ENCODE measurements at places on chromosomes 7 and 10.

- no peaks in the 10 kb centered on the region for H3K27me3 ChIP-seq
- H3K4me3 ChIP-seq = no peak overlapping the region
- no peak overlapping the region for H3K27ac ChIP-seq
These were observed 67.9 kb upstream of the PRKCQ start for GRCh38 chr10:6647811-6648526.

GRCh38 chr10:79221110-79222051 is 125.9 kb upstream of the PPIF start:
- H3K4me3 ChIP-seq = no peak overlapping the region
- DNase-seq = no peak
- H3K27me3 ChIP-seq = no peaks in the 10 kb centered on the region
- H3K4me1 ChIP-seq = no peaks in the 10 kb centered on the region

- DNase-seq = no peak
- no peaks in the 10 kb centered on the region for H3K27me3 ChIP-seq
- no peaks in the 10 kb centered on the region for H3K4me1 ChIP-seq
- H3K36me3 ChIP-seq = peaks cover 11% of the 10 kb centered on the region
- no peak overlapping the region for H3K4me3 ChIP-seq
These were observed 19.9 kb upstream of the CCNY start for GRCh38 chr10:35316218-35316967.

GRCh38 chr7:40793132-40793531 is 658.3 kb downstream of the SUGCT start:
- H3K4me1 ChIP-seq = no peaks in the 10 kb centered on the region
- H3K36me3 ChIP-seq = no peaks in the 10 kb centered on the region
- DNase-seq = no peak
- no peak overlapping the region for H3K4me3 ChIP-seq
- H3K27me3 ChIP-seq = no peaks in the 10 kb centered on the region

- peaks cover 14% of the 10 kb centered on the region for H3K4me1 ChIP-seq
- no peak overlapping the region for H3K27ac ChIP-seq
- H3K36me3 ChIP-seq = peaks cover 4% of the 10 kb centered on the region
These were observed 195.6 kb downstream of the SKAP2 start for GRCh38 chr7:26668821-26669220.

GRCh38 chr10:113272511-113272910 is 280.3 kb upstream of the HABP2 start:
- no peaks in the 10 kb centered on the region for H3K27me3 ChIP-seq
- no peak overlapping the region for H3K4me3 ChIP-seq
- H3K27ac ChIP-seq = peak overlapping the region; percentile 86
- peaks cover 50% of the 10 kb centered on the region for H3K4me1 ChIP-seq
- DNase-seq = no peak

DNA sequence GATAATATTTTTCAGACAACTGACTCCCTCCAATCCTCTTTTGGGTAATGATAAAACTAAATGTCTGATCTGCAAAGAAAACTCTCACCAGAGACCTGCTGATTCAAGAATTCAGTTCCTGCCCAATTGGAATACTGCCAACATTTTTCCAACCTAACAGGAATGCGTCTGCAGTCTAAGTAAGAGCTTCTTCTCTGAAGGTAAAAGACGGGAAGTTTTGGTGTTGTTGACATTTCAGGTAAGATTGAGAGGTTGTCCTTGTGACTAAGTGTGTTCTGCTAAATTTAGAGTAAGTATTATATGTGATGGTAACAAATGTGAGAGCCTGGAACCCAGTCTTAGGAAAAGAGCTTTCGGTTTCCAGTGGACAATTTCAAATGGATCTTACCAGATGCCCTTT is 17.6 kb downstream of the IFIT5 start:
- H3K27ac ChIP-seq = no peak overlapping the region
- no peak for DNase-seq
- no peaks in the 10 kb centered on the region for H3K27me3 ChIP-seq
- H3K4me3 ChIP-seq = no peak overlapping the region

DNA sequence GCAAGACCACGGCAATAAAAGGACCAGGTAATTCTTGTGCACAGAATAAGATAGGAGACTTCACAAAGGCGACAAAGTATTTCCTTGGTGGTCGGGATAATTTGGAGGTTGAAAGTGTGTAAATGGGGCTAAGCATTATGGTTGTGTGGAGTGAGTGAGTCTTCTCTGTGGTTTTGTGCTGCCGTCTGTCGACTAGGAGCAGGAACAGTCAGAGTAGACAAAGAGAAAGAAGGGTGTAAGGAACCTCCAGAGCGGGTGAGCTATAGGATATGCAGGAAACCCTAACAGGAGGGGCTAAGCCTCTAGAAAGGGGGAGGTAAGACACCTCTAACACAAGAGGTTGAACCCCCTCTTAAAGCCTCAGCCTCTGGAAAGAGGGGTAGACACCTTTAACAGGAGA is 201.6 kb downstream of the SH2D4B start:
- H3K27me3 ChIP-seq = no peaks in the 10 kb centered on the region
- H3K4me3 ChIP-seq = no peak overlapping the region
- DNase-seq = no peak
- no peak overlapping the region for H3K27ac ChIP-seq

DNA sequence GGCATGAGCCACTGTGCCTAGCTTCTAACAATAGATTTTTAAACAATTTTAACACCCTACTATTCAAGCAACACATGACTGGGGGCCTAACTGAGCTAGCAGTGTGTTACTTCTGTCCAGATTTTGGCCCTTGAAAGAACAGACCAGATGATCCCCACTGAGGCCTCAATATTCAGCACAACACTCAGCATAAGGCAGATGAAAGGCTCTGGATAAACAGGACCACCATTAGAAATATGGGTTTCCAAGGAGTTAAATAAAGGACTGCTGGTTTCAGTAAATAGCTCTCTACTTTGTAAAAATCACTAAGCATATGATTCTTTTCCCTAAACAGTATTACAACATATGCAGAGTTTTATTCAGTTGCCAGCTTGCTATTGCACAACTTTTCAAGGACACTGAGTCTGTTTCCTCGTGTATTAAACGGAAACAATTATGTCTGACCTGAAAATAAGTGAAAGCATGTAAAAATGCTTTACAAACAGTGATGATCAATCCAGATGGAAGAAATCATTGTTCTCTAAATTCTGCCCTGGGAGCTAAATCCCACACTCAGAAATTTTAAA is 23.8 kb upstream of the FZD1 start:
- H3K4me3 ChIP-seq = no peak overlapping the region
- H3K27me3 ChIP-seq = no peaks in the 10 kb centered on the region
- DNase-seq = peak; percentile 31
- no peaks in the 10 kb centered on the region for H3K36me3 ChIP-seq
- peaks cover 26% of the 10 kb centered on the region for H3K4me1 ChIP-seq

- peak; percentile 44 for DNase-seq
- peaks cover 19% of the 10 kb centered on the region for H3K4me1 ChIP-seq
- H3K36me3 ChIP-seq = no peaks in the 10 kb centered on the region
- H3K4me3 ChIP-seq = peak overlapping the region; percentile 64
- H3K27me3 ChIP-seq = peaks cover 46% of the 10 kb centered on the region
These were observed 32.1 kb downstream of the JCAD start for GRCh38 chr10:30027057-30028005.

DNA sequence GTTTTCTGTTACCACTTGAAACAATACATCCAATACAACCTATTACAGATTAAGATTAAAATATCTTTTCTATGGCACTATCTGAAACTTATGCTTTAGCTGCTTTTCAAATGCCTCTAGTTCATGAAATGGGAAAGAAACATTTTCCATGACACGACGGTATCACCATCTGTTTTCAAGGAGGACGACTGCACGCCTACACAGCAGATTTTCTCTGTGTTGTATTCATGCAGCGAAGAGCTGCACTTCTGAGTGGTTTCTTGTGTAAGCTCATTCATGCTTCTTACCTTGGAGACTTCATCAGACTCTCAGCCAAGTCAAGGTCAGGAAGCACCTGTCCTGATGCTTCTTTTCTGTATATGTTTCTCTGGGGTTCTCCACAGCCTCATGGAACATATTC is 179.2 kb downstream of the DYNC1I1 start:
- no peak overlapping the region for H3K4me3 ChIP-seq
- no peak for DNase-seq
- H3K27me3 ChIP-seq = no peaks in the 10 kb centered on the region
- H3K27ac ChIP-seq = no peak overlapping the region

GRCh38 chr7:117019786-117020590 is 66.7 kb downstream of the ST7 start:
- H3K36me3 ChIP-seq = no peaks in the 10 kb centered on the region
- H3K27ac ChIP-seq = no peak overlapping the region
- no peaks in the 10 kb centered on the region for H3K4me1 ChIP-seq
- no peak overlapping the region for H3K4me3 ChIP-seq

- DNase-seq = no peak
- no peaks in the 10 kb centered on the region for H3K36me3 ChIP-seq
- no peak overlapping the region for H3K4me3 ChIP-seq
- H3K4me1 ChIP-seq = peaks cover 12% of the 10 kb centered on the region
- no peaks in the 10 kb centered on the region for H3K27me3 ChIP-seq
These were observed 37.5 kb downstream of the SMURF1 start for GRCh38 chr7:99106411-99106810.

GRCh38 chr10:48981310-48981907 is 41.8 kb upstream of the LRRC18 start:
- H3K27ac ChIP-seq = no peak overlapping the region
- no peak overlapping the region for H3K4me3 ChIP-seq
- peak; percentile 23 for DNase-seq

- H3K4me1 ChIP-seq = no peaks in the 10 kb centered on the region
- H3K27me3 ChIP-seq = no peaks in the 10 kb centered on the region
- no peaks in the 10 kb centered on the region for H3K36me3 ChIP-seq
- no peak for DNase-seq
- H3K4me3 ChIP-seq = no peak overlapping the region
- H3K27ac ChIP-seq = no peak overlapping the region
These were observed 340.7 kb upstream of the MKI67 start for GRCh38 chr10:128466831-128467371.

DNA sequence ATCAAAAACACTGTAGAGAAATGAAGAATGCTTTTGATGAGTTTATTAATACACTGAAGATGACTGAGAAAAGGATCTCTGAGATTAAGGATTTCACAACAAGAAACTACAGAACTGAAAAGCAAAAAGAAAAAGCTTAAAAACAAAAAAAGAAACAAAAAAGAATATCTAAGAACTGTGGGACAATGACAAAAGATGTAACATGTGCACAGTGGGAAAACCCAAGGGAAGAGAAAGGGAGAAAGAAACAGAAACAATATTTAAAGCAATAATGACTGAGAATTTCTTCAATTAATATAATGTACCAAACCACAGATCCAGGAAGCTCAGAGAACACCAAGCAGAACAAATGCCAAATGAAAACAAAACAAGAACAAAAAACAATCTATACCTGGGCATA is 42.2 kb downstream of the TFEC start:
- H3K27ac ChIP-seq = no peak overlapping the region
- H3K36me3 ChIP-seq = no peaks in the 10 kb centered on the region
- no peaks in the 10 kb centered on the region for H3K27me3 ChIP-seq
- no peak for DNase-seq

GRCh38 chr7:74134117-74134620 is 40.0 kb upstream of the EIF4H start:
- peak; percentile 72 for DNase-seq
- H3K4me3 ChIP-seq = no peak overlapping the region
- H3K27me3 ChIP-seq = no peaks in the 10 kb centered on the region
- no peak overlapping the region for H3K27ac ChIP-seq

DNA sequence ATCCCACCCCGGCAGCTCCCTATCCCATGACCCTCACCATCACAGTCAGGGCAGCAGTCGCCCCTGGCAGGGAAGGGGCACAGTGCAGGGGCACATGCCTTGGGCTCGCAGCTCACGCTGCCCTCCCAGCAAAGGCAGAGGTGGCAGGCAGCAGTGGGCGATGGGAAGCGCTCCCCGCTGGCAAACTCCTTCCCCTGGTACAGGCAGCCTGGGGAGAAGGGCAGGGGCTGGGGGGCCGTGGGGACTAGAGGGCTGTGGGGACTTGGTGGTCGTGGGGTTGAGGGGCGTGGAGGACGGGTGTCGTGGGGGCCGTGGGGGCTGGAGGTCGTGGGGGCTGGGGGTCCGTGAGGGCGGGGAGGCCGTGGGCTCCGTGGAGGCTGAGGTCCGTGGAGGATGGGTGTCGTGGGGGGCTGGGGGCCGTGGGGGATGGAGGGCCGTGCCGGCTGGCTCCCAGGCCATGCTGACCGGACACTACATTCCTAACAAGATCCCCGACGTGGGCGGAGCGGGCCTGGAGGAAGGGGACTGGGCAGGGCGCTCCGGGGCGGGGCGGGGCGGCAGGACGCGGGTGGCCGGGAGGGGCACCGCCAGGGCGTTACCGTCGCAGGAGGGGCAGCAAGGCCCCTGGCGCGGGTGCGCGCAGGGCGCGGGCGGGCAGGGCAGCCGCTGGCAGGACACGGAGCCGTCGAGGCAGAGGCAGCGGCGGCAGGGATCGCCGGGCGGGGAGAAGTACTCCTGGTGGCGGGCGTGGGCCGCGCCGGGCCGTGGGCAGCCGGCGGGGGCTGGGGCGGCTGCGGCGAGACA is 20.0 kb downstream of the KCP start:
- peak overlapping the region; percentile 64 for H3K4me3 ChIP-seq
- no peak overlapping the region for H3K27ac ChIP-seq
- peaks cover 11% of the 10 kb centered on the region for H3K27me3 ChIP-seq
- no peaks in the 10 kb centered on the region for H3K36me3 ChIP-seq

- H3K27me3 ChIP-seq = no peaks in the 10 kb centered on the region
- DNase-seq = no peak
- H3K36me3 ChIP-seq = no peaks in the 10 kb centered on the region
- H3K27ac ChIP-seq = no peak overlapping the region
- H3K4me1 ChIP-seq = no peaks in the 10 kb centered on the region
- H3K4me3 ChIP-seq = no peak overlapping the region
These were observed 19.3 kb upstream of the ZNF680 start for GRCh38 chr7:64581926-64582894.

DNA sequence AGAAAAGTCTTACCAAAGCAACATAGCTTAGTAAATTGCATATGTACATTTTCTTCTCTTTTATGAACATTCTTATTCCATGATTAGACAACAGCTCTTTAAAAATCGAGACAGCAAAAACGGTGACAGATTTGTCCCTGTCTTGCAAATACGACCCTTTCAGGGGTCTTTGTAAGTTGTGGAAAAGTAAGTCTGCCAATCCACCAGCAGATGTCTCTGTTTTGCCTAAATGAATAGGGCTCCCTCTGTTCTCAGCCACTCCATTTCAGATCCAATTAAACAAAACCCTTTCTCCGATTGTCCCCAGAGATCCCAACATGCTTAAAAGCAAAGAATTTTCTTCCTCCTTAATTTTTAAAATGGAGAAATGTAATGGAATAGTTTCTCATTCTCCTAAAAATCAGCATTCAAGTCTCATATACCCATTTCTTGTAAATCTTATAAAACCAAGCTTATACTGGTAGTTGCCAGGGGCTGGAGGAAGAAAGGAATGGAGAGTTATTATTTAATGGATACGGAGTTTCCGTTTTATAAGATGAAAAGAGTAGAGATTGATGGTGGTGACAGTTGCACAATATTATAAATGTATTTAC is 61.0 kb upstream of the NFE2L3 start:
- peaks cover 13% of the 10 kb centered on the region for H3K4me1 ChIP-seq
- no peaks in the 10 kb centered on the region for H3K36me3 ChIP-seq
- H3K27ac ChIP-seq = no peak overlapping the region
- H3K4me3 ChIP-seq = peak overlapping the region; percentile 47
- DNase-seq = peak; percentile 62
- no peaks in the 10 kb centered on the region for H3K27me3 ChIP-seq

GRCh38 chr10:7003831-7004395 is 406.9 kb downstream of the SFMBT2 start:
- H3K27ac ChIP-seq = no peak overlapping the region
- no peak for DNase-seq
- H3K27me3 ChIP-seq = no peaks in the 10 kb centered on the region
- H3K36me3 ChIP-seq = no peaks in the 10 kb centered on the region
- peaks cover 6% of the 10 kb centered on the region for H3K4me1 ChIP-seq
- H3K4me3 ChIP-seq = no peak overlapping the region
